ENCODE measurements at places on chromosomes 11 and 22. TPM values are rescaled to one million over a fixed set of nuclear protein-coding genes. Genes with fewer than 3 reads are reported as not detected.

DNA sequence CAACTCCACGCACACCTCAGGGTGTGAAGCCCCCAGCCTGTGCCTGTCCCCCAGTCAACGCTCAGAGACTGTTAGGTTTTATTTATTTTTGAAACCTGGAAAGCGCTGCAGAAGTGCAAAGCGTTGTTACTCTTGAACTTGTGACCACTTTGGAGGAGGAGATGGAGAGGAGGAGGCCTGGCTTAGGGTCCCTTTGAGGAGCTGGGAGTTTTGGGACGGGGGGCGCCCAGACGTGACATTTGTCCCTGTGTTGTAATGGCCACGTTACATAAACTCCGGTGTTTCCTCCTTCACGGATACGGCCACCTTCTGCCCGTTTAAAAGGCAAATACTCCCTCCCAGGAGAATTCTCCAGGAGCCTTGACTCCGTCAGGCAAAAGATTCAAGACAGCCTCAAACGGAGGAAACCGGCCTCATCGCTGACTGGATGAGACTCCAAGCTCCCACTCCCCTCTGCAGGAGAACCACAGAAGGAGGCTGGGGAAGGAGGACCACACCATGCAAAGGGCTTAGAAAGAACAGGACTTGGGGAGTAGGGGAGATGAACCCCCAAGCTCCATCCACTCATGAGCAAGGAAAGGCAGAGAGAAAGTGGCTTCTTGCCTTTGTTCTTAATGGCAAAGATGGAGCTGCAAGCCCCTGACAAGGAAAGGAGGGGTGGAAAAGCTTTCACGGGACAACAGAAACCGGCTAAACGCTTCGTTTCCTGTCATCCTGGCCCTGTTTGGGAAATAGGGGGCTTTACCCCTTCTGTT is 630 bp downstream of the PIK3IP1 start:
- no peak for DNase-seq

GRCh38 chr22:35914665-35915476 is 113.8 kb downstream of the RBFOX2 start:
- peak; percentile 73 for DNase-seq

DNA sequence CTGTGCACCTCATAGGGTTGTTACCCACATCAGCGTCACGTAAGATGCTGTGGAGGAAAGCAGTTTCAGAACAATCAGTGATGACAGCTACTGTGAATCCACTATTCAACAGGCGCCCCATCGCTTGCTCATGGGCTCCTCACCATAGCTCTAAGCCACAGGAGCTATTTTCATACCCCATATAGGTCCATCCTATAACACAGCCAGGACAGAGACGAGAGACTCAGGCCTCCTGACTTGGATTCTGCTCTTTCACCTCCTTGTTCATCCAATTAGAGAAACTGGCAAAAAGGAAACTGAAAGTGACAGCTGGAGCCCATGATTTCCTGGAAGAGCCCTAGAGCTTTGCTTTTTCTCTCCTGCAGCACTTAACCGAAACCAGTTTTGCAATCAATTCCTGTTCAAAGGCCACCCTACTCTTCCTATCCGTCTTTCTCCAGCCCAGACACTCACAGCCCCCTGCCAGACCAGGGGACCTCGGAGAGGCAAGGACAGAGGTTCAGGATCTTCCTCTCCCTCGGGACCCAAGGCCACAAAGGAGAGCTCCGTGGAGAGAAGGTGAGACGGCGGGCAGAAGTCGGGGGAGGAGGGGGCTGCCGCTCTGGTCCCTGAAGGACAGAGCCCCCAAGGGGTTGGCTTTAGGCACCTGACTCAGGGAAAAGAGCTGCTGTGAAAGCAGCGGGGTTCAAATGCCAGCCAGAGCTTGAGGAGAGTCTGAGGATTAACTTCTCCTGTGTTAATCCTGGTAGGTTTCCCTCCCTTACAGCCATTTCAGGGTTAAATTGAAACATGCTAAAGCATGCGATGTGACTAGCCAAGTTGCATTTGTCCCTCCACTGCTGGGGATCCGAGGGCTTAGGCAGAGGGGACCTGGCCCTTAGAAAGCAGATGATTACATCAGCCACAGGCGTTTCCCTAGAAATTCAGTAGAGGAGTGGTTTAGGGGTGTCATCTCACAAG is at the start of gene APOL6:
Gene APOL6 (plus strand): TSS at position 381 of the 960 bp plus-strand sequence. CDS start 7,980 bp downstream, outside the sequence.
- peak; percentile 56 for DNase-seq

GRCh38 chr11:122741613-122742300 is 86.2 kb downstream of the UBASH3B start:
- DNase-seq: peak; percentile 69

DNA sequence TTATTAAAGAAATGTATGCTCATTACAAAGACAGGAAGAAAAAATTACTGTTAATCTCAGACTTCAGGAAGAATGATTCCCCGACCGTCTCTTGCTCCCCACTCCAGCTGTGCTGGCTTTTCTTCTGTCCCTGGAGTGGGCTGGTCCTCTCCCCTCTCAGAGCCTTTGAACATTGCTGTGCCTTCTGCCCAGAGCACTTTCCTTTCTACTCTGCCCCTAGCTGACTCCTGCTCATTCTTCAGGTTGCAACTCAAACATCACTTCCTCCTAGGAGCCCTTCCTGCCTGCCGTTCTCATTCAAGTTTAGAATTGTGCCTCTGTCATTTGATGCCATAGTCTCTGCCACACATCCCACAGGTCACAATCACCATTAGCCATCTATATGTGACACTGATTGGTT is 329.5 kb downstream of the MIAT start:
- no peak for DNase-seq

DNA sequence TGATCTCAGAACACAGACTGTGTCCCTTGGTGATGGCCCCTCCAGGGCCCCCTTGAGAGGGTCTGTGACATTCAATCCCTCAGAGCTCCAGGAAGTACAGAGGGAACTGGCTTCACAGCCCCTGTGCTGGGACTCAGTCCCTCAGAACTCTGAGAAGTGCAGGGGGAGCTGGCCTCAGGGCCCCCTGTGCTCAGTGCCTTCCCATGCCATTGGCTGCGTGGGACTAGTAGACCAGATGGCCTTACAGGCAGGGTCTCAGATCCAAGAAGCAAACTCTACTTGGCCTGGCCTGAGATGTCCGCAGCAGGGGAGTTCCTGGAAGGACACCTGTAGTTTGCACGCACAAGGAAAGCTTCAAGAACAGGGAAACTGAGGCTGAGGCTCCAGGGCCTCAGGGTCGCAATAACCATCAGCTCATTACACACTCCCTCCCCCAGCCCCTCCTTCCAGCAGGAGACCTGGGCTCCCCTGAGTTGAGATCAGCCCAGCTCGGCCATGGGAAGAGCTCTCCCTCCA is 138.4 kb downstream of the BRD1 start:
- DNase-seq: no peak

GRCh38 chr11:2991452-2992233 is 486 bp downstream of the NAP1L4 start:
- peak; percentile 44 for DNase-seq

DNA sequence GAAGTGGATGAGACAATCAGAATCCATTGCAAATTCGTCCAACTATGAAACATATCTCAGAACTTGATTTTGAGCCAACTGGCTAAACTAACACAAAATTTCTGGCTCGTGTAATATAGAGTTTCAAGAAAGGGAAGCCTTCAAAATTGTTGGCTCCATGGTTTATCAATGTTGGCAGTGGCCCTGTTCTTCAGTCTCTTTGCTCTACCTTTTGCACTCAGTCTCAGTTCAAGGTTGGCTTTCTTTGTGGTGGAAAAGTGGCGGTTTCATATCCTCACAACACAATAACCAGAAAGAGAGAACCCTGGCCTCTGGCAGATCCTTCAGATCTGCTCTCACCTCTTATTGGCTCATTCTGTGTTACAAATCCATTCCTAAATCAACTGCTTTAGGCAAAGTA is 473.8 kb upstream of the API5 start:
- no peak for DNase-seq

DNA sequence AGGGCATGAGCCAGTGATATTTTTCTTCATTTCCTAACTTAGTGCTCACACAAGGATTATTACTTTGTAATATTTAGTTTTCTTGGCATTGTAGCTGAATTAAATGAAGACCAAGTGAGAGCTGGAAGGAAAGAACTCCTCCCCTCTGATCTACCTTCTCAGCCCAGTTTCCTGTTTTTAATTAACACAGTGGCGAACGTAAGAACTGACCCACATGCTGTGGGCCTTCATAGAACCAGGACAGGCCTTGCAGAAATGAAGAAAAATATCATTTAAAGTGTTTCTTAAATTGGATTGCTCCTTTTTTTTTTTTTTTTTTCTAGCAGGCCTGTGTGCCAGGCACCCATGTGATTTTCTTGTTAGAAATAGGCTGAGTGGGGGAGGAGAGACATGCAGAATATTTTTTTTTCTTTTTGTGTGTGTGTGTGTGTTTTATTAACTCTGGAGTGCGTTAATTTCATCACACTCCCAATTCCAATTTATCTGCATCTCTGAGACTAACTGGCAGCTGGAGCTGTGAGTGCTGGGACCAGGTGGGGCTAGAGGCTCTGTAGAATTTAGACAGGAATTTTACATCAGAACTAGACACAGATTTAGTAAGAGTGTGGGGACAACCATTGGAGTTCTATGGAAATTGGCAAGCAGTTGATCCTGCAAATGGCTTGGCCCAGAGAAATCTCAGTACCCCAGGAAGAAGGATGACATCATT is 320.5 kb downstream of the DDX10 start:
- no peak for DNase-seq

DNA sequence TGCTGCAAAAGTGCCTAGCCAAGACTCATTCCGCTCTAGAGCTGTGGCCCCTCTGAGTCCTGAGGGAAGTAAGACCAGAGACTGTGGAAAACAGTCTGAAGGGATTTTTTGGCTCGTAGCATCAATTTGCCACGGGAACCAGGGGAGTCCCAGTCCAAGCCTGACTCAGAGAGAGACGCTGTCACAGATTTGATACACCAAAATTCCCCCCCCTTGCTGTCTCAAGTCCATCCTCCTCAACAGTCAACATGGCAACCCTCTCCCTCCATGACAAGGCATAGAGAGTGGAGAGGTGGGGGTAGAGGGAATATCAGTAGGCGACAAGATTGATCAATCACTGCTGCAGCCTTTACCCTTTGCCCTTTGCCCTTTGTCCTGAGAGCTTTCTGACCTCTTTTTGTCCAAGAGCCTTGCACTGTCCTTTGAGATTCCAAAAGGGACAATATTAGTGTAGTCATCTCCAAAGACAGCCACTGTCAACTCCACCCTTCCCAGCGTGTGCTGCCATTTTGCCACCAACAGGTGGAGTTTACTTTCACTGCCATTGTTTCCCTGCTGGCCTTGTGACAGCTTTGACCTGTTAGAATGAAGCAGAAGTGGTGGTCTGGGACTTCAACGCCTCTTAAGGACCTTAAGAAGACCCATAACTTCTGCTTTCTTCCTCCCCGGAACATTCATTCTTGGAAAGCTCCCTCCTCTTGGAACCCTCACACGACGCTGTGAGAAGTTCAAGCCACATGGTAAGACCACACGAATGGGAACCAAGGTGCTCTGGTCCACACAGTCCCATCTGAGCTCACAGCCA is 7.3 kb downstream of the SLC15A3 start:
- no peak for DNase-seq

GRCh38 chr11:36007127-36007655 is 63.3 kb downstream of the LDLRAD3 start:
- no peak for DNase-seq

The KCNK7 gene
- 0.26 TPM for total RNA-seq

The IL18 gene
- 1.8 TPM for total RNA-seq

The TRIM49D2 gene
- total RNA-seq: not detected
